Purkinje cell (primary cell): ENCODE measurements at places on chromosomes 2 and 18. TPM values are rescaled to one million over a fixed set of nuclear protein-coding genes. Genes with fewer than 3 reads are reported as not detected.

DOK1 gene
- polyA plus RNA-seq, result not detected in 2 replicates

HMSD gene
- 7.1 TPM in 1 of 2 replicates, not detected in the other for polyA plus RNA-seq

TMEM198 gene
- 0.97 and 0.99 TPM in 2 replicates for polyA plus RNA-seq

CDK15 gene
- not detected in 2 replicates for polyA plus RNA-seq

TFCP2L1 gene
- not detected in 2 replicates for polyA plus RNA-seq

RTTN gene
- 2.4 and 5.6 TPM in 2 replicates for polyA plus RNA-seq

ZNF24 gene
- 28.7 and 34.6 TPM in 2 replicates for polyA plus RNA-seq

CNDP1 gene
- 2.3 and 4.6 TPM in 2 replicates for polyA plus RNA-seq

UGT1A5 gene
- not detected in 2 replicates for polyA plus RNA-seq

TXNDC2 gene
- not detected in 2 replicates for polyA plus RNA-seq

HRH4 gene
- polyA plus RNA-seq, result not detected in 2 replicates

HOXD9 gene
- not detected in 2 replicates for polyA plus RNA-seq

LOXHD1 gene
- polyA plus RNA-seq, result 0.70 TPM in 1 of 2 replicates, not detected in the other

UGT1A4 gene
- not detected in 2 replicates for polyA plus RNA-seq

ERMN gene
- 3.6 and 18.7 TPM in 2 replicates for polyA plus RNA-seq

GAREM2 gene
- polyA plus RNA-seq, result 1.2 and 1.6 TPM in 2 replicates

HOXD4 gene
- polyA plus RNA-seq, result not detected in 2 replicates

ARHGAP25 gene
- polyA plus RNA-seq, result 0.34 and 1.6 TPM in 2 replicates

RNF103 gene
- 28.5 and 32.5 TPM in 2 replicates for polyA plus RNA-seq

IER3IP1 gene
- polyA plus RNA-seq, result 78.4 and 84.2 TPM in 2 replicates

COL4A4 gene
- 0.67 and 0.86 TPM in 2 replicates for polyA plus RNA-seq

ARHGAP28 gene
- not detected in 2 replicates for polyA plus RNA-seq

ADCYAP1 gene
- polyA plus RNA-seq, result 33.4 and 53.7 TPM in 2 replicates

HOXD10 gene
- polyA plus RNA-seq, result not detected in 2 replicates

SIGLEC15 gene
- polyA plus RNA-seq, result not detected in 2 replicates

DSG1 gene
- 0.74 TPM in 1 of 2 replicates, not detected in the other for polyA plus RNA-seq

CFAP65 gene
- polyA plus RNA-seq, result 2.5 TPM in 1 of 2 replicates, not detected in the other

SEC11C gene
- polyA plus RNA-seq, result 554 and 577 TPM in 2 replicates

FOXD4L1 gene
- polyA plus RNA-seq, result not detected in 2 replicates

FEV gene
- not detected in 2 replicates for polyA plus RNA-seq

KCTD1 gene
- 196 and 216 TPM in 2 replicates for polyA plus RNA-seq

LIMS3 gene
- not detected in 2 replicates for polyA plus RNA-seq

GNLY gene
- not detected in 2 replicates for polyA plus RNA-seq

CEBPZ gene
- polyA plus RNA-seq, result 35.3 and 43.1 TPM in 2 replicates

CRYGC gene
- not detected in 2 replicates for polyA plus RNA-seq
